Epithelial cell of alveolus of lung (primary cell): ENCODE measurements at places on chromosomes 1 and 21. TPM values are rescaled to one million over a fixed set of nuclear protein-coding genes. Genes with fewer than 3 reads are reported as not detected.

Gene CDC20
- total RNA-seq, result 46.8 and 117 TPM in 2 replicates

Gene DHCR24
- 18.6 and 228 TPM in 2 replicates for total RNA-seq

Gene PIGK
- 22.9 and 31.3 TPM in 2 replicates for total RNA-seq

Gene AMY1A
- not detected in 2 replicates for total RNA-seq

Gene SELE
- not detected in 2 replicates for total RNA-seq
